ENCODE measurements at places on chromosomes 2 and 18.

DNA sequence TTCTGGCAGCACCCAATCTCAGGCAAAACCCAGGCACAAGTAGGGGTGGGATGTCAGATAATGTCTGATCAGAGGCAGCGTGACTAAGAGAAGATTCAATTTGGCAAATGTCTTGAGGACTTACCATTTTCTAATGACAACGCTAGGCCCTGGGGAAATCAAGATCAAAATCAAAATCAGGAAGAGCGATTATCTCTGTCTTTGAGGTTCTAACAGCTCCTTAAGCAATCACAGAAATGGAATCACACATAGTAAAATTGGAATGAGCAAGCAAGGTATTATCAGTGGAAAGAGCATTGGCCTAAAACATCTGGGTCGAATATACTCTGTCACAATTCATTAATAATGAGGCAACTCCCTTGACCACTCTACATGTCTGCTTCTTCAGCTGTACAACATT, 8.6 kb upstream of the SERPINB2 start:
- no peak for DNase-seq

DNA sequence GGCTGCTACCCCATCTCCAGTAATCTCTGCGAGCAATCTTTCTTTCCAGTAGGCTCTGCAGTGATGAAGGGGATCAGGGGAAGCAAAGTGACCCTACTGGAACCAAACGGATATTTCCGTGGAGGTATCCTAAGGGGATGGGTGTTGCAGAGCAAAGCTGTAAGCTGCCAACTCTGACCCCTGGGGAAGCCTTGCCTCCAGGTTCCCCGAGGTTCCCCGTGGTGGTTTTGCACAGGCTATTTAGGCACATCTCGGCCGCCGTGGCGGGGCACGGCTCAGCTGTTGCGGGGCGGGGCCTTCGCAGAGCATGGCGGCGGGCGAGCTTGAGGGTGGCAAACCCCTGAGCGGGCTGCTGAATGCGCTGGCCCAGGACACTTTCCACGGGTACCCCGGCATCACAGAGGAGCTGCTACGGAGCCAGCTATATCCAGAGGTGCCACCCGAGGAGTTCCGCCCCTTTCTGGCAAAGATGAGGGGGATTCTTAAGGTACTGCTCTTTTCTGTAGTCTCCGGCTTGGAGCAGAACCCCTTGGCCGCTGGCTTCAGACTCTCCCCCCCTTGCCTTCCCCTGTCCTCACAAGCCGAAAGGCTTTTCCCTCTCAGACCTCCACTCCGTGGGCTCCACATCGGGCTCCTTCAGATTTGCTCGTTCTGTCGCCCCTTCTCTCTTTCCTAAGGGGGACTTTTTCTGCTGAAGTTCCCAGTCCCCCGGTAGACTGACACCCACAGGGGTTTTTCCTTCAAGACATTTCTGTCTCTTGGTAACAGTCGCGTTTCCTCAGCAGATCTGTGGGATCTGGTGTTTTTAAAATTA, at the start of gene COMMD1:
Gene COMMD1, plus strand, starts transcription at position 303 of the 814 bp plus-strand sequence. Its CDS starts 5 bp downstream, at position 308.
- peak; percentile 40 for DNase-seq

GRCh38 chr2:173488861-173489260, 134.2 kb downstream of the CDCA7 start:
- DNase-seq, result no peak

GRCh38 chr2:128458505-128458904, 139.8 kb upstream of the HS6ST1 start:
- no peak for DNase-seq

- DNase-seq, result no peak
These were observed 51.3 kb downstream of the SEPTIN10 start for GRCh38 chr2:109562421-109562820.

DNA sequence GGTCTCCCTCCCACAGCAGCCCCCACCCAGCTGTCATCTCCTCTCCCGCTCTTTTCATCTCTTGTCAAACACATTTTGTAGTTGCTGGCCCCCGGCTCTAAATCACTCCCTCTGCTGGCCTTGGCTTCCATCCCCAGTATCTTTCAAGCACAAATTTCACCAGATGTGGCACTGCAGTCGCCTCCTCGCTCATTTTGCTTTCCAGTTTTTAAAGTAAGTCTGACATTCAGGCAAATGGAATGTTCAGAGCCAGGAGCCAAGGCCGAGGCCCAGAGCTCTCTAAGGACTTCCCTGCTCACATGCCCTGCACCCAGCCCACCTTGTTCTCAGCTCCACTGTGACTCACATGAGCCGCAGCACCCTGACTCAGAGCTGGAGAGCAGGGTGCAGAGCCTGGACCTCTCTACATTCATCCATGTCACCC, 158.4 kb downstream of the GALNT14 start:
- DNase-seq, result no peak

DNA sequence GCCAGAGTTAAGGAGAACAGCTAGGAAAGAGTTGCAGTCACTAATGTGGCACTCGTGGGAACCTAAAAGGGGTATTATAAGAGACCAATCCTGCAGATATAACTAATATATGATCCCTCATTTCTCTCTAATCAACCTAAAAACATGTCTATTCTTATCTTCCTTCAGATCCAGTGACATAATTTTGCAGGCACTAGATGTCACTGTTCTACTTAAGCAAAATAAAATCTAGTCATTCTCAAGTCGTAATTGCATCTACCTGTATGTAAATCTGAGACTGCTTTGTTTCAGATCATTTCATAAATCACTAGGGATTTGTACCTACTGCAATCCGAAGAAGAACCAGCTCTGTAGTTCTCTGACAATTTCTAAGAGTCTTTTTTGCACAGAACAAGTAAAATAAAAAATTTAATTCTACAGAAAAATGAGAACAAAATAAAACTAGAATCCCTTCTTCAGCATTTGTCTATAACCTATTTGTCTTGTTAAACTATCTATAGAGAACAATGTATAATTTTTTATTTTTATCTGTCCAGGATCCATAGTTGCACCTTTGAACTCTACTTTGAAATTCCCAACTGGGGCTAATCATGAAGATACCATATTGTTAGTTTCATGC, 56.5 kb upstream of the ERBB4 start:
- DNase-seq, result no peak

DNA sequence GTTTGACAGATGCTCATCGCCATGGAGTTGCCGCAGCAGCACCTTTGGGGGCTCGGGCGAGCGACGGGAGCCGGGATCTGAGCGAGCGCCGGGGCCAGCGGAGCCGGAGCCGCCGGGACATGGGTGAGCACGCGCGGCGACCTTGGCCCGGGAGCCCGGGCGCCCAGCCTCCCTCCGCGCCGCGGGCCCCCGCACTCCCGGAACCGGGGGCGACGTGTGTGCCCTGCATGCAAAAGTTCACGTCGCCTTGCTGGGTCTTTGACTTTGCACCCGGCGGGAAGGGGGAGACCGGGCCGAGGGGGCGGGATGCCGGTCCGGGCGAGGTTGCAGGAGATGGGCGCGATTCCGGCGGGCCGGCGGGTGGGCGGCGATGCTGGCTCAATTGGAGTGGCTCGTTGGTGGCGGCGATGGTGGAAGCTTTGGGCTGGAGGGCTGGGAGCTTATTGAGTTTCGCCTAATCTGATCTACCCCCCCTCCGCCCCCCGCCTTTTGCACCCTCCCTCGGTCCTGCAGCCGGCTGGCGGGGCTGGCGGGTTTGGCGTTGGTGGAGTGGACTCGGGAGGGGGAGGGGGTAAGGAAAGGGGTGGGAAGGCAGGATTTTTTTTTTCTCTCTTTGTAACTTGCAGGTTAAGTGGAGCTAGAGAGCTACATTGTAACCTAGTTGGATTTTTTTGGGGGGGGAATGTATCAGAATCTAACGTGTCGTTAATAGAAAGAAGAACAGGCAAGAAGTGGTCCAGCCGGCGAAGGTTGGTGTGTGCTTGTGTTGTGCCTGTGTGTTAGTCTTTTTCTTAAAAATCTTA, at the start of gene SETBP1:
Gene SETBP1, plus strand, starts transcription at position 616 of the 803 bp plus-strand sequence. CDS start 20,459 bp downstream, outside the sequence.
- DNase-seq, result no peak

GRCh38 chr2:71226096-71226964, 573 bp downstream of the PAIP2B start:
- no peak for DNase-seq

- DNase-seq, result no peak
These were observed 45.4 kb downstream of the MCFD2 start for GRCh38 chr2:46870051-46870839.

All from bone marrow (tissue), 2 donors.